ENCODE measurements at places on chromosomes 1 and 21.

DNA sequence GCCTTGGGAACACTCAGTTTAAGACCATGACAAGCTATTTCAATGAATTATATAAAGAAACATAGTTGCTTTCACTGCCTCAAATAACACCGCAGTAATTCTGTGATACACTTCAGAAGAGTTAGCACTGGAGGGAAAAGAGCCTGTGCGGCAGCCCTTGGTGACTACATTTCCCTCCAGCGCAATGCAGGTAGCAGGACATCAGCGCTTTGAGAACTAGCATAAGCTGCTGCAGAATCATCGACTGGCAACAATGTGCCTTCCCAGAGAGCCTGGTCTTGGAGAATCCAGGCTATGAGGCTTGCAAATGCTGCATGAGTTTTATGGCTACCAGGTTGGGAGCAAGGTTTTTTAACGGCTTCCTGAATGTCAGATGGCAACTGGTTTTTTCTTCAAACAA is 7.5 kb downstream of the NRIP1 start:
- no peak for DNase-seq

DNA sequence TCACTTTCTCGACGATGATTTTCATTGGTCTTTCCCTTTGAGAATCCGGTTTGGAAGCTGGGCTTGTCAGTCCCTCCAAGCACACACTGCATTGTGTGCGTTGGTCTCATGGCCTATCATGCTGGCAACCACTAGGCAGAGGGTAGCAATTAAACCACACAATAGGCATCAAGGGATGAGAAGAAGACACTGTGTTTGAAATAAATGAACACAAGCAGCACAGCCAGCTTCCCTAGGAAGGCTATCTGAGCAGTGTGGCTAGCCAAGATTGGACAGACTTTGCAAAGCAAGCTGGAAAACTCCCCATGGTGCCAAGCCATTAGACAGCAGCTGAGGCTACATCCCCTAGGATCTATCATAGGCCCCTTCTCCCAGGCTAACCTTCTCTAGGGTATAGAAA is 288.7 kb downstream of the NUF2 start:
- no peak for DNase-seq

- DNase-seq: no peak
Observed at GRCh38 chr1:102593276-102593675, 515.0 kb downstream of the COL11A1 start.

GRCh38 chr1:201436393-201436792 is 14.9 kb upstream of the TNNI1 start:
- DNase-seq: no peak

GRCh38 chr21:46100906-46101305 is 3.0 kb downstream of the COL6A2 start:
- no peak for DNase-seq

DNA sequence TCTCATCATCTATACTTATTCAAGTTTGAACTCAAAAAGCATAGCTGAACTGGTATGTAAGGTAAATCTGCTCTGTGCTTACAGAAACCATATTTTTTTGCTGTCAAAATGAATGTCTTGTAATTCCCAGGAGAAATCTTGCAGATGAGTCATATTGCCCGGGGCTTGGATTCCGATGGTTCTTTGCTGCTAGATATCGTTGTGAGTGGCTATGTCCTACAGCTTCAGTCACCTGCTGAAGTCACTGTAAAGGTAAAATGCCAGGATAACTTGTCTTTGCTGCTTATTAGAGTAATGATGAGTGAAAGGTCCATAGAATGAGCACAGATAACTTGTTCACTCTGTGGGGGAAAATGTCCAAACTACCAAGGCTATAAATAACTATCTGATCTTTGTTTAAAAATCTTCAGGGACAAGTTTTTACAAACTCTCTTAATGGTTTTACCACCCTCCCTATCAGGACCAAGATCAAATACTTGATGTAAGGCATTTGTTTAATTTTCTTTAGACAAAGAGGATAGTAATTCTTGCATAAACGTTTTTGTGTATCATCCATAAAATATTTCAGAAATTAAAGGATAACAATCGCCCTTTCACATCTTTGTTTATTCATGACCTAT is 222.3 kb downstream of the TPR start:
- DNase-seq: no peak

- DNase-seq: no peak
Observed at GRCh38 chr1:156711011-156711817, 5.8 kb upstream of the CRABP2 start.

GRCh38 chr1:41656068-41656467 is 171.6 kb upstream of the EDN2 start:
- DNase-seq: no peak

- peak; percentile 14 for DNase-seq
Observed at GRCh38 chr1:150973836-150974579, 627 bp downstream of the CERS2 start.

GRCh38 chr21:25967181-25967900 is 203.2 kb downstream of the APP start:
- DNase-seq: no peak

- no peak for DNase-seq
Observed at GRCh38 chr1:14742181-14742980, 143.9 kb downstream of the KAZN start.

DNA sequence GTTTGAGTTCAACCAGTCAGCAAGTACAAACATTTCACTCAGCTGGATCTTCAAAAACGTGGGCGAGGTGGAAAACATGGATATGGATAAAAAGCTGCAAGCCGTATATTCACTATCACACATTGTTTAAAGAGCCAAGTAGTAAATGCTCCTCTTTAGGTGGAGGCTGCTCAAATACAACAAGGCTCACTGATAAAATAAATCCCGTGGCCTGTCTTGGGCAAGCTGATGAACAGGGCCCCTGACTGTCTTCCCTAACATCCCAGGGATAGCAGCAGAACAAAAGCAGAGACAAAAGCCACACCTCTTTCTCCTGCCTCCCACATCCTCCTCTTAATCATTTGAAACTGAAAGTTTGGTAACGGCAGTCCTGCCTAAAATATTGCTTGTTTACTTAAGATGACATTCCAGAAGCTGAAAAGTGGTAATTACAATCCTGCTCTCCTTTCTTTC is 357.7 kb downstream of the TTLL7 start:
- DNase-seq: no peak

DNA sequence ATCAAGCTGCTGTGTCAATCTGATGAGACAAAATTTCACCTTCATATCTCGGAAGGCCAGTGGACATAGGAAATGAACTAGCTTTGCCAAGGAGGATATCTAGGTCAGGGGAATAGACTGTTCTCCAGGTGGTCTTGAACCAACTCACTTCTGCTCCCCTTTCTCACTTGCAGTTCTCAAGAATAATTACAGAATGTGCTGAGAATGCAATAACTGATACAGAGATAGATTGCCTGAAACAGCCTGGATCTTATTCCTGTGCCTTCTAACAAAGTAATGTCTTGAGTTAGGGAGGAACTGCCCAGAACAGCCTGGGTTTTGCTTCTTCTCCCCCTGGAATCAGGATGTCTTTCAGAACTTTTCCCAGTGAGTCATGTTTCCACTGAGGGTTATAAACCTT is 636.7 kb downstream of the KCNT2 start:
- DNase-seq: no peak

DNA sequence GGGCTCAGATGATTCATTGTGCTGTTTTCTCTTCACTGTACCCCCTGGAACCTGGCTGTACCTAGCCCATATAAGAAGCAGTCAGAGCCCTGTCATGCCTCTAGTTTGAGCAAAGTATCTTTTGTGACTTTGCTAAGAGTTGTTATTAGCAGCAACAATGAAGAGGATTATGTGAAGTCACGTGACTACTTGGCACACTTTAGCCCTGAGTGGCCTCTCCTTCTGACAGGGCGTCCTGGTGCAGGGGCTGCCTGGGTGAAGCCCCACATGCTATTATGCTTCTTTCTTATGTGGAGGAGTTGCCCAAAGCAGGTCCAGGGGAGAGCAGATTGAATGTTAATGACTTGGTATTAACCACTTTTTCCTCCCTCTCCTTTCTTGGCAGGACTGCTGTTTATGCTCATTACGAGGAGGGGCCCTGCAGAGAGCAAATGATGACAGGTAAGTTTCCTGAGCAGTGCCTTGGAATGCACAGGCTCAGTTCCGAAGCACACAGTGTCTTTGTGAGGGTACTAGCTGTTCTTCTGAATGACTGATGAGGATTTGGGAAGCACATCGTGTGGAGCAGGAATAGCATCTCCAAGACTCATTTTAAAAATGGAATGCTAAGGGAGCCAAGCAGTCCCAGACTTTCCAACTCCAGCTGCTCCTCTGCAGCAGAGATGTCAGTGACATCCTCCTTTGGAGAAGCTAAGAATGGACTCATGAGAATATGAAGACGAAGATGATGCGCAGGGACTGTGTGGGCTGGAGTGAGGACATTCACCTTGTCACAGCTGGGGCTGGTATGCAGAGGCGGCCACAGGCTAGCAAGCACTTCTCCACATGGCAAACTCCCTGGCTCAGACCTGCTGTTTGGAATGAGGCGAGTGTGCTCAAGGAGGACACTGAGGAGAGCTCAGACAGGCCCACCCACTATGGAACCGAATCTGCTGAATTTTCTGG is 15.2 kb upstream of the ST3GAL3 start:
- no peak for DNase-seq

GRCh38 chr21:41821081-41821755 is 54.4 kb upstream of the RIPK4 start:
- no peak for DNase-seq

DNA sequence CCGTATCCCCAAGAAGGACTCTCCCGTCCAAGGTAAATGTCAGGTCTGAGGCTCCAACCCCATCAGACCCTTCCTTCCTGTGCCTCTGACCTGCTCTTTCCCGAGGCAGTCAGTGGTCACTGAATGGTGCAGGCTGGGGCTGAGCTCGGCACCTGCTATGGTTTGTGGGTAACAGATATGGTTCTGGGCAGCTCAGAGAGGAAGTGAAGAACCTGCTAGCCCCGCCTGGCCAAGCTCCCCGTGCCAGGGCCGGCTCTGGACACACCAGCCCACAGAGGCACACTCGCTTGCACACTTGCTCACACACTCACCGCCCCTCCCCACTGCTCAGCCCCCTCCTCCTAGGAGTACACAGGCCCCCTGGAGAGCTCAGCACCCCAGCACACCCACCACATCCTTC is 16.4 kb downstream of the NCMAP start:
- DNase-seq: no peak

DNA sequence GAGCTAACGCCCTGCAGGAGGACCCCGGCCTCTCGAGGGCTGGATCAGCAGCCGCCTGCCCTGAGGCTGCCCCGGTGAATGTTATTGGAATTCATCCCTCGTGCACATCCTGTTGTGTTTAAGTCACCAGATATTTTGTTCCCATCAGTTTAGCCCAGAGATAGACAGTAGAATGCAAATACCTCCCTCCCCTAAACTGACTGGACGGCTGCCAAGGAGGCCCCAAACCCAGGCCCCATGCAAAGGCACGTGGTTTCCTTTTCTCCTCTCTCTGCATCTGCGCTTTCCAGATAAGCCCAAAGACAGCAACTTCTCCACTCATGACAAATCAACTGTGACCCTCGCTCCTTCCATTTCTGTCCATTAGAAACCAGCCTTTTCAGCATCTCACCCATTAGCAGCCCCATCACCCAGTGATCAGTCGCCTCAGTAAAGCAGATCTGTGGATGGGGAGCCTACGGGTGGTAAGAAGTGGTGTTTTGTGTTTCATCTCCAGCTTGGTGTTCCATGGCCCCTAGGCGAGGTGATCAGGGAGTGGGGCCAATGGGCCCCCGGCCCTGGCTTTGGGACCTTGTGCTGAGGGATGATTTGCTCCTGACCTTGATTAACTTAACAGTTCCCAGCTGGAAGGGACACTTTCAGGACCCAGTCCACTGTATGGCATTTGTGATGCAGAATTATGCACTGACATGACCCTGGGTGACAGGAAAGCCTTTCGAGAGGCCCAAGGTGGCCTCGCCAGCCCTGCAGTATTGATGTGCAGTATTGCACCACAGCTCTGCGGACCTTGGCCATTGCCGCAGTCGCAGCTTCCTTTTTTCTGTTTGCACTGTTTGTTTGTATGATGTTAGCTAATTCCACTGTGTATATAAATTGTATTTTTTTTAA is 5.2 kb downstream of the NPPA start:
- no peak for DNase-seq

- no peak for DNase-seq
Observed at GRCh38 chr1:208461680-208462079, 217.5 kb upstream of the PLXNA2 start.

DNA sequence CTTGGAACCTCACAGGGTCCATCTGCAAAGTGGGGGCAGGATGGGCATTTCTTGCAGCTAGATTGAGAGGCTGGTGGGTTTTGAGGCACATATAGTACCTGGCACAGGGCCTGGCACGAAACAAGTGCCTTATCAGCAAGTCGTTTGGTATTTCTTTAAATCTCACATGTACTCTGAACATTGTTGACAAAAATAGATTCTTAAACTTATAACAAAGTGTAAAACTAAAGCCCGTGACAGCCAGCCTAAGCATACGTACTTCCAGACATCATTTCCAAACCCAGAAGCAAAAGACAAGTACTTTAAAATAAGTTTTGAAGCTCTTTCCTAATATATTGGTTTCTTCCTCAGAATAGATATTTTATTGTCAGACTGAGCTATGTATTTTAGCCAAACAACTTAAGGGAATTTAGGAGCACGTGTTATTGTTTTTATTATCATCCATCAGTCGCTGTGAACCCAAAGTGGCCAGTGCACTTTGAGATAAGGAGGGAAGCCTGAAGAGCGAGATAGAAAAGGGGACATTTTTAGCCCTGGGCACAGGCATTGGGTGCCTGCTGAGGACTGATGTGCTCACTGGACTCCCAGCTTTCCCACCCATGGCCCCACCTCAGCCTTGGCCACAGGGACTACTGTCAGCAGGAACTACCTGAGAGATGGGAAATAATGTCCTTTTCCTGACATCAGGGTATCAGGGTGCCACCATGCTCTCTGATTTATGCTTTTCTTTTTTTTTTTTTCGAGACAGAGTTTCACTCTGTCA is 3.0 kb downstream of the FBLIM1 start:
- DNase-seq: no peak

DNA sequence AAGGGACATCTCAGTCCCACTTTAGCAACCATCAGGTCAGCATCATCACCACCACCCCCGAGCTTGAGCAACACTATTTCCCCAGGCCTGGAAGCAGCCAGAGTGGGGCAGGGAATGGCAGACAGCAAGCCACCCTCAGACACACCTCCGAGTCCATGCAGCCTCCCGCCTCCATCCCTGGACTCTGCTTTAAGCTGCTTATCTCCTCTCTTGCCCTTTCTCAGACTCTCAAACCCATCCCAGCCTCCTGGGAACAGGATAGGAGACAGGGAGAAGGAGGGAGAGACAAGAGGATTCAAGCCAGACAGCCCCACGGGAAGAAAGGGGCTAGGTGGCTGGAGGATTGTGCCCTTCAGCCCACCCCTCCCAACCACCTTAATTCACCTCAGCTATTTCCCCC is 1.7 kb downstream of the PIAS3 start:
- no peak for DNase-seq

- no peak for DNase-seq
Observed at GRCh38 chr1:210800756-210801155, 333.2 kb downstream of the KCNH1 start.
